ENCODE measurements at places on chromosomes 2 and 18.

- DNase-seq, result peak; percentile 0
These were observed 168.5 kb downstream of the DPP4 start for GRCh38 chr2:161905389-161906046.

- DNase-seq, result peak; percentile 84
These were observed 318.9 kb upstream of the SYT4 start for GRCh38 chr18:43596105-43596712.

DNA sequence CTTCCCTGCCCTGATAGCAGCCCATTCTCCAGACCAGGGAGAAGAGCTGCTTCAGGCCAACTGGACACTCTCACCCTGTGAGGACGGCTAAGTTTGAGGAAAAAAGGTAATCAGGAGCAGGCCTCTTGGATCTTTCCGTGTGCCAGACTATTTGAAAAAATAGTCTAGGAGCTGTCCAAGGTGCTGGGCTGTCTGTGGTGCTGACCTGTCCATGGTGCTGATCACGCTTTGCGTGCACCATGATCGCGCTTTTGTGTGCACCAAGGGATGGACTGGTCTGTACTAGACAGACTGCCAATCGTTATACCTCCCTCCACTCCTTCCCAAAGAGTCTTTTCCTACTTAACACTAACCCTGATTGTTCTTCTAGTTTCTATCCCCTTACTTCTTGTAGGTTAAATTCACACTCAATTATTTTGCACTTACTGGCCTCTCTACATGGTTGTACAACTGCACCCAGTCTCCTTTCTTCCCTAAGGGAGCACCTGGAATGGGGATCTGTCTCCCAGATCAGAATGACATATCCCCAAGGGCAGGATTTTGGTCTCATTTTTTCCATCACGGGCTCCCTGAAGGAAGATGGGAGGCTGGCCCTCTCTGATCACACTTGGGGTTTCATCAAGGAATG, 295.4 kb downstream of the CELF4 start:
- no peak for DNase-seq

DNA sequence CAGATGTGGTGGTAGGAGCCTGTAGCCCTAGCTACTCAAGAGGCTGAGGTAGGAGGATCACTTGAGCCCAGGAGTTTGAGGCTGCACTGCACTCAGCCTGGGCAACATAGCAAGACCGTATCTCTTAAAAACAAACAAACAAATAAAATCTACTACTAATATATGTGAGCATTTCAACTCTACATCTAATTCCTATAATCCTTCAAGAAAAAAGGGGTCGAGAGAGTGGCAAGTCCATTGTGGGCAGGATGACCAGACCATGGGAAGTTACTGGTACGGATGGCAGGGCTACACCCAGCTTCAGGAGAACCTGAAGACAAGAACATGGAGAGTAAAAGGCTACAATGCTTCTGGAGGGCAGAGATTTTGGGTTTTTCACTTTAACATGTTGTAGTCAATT, 24.0 kb downstream of the BUB1 start:
- DNase-seq, result no peak

GRCh38 chr18:77030201-77030600, 102.4 kb downstream of the MBP start:
- no peak for DNase-seq

DNA sequence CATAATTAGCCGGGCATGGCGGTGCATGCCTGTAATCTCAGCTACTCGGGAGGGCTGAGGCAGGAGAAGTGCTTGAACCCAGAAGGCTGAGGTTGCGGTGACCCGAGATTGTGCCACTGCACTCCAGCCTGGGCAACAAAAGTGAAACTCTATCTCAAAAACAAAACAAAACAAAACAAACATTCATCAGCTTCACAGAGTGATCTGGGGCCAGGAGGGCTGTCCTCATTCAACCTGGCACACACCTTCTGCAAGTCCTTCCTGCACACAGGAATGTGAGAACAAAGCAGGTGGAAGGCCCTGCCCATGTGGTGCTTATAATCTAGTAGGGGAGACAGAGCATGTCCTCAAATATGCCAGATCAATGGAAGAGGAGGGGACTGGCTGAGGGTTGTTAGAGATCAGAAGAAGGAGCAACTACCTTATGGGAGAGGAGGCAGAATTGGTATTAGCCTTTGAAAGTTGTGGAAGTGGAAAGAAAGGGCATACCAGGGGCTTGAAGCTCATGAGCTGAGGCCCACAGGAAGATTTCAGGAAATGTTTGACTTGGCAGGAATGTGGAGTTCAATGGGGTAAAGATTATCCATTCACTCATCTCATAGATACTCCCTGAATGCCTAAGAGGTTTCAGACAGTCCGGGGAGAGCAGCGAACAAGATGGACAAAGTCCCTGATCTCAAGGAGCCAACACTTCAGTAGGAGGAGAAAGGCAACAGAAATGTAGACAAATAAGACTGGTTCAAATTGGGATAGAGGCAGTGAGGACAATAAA, 155.3 kb upstream of the SIX3 start:
- no peak for DNase-seq

GRCh38 chr18:54776282-54776977, 51.8 kb upstream of the RAB27B start:
- no peak for DNase-seq

DNA sequence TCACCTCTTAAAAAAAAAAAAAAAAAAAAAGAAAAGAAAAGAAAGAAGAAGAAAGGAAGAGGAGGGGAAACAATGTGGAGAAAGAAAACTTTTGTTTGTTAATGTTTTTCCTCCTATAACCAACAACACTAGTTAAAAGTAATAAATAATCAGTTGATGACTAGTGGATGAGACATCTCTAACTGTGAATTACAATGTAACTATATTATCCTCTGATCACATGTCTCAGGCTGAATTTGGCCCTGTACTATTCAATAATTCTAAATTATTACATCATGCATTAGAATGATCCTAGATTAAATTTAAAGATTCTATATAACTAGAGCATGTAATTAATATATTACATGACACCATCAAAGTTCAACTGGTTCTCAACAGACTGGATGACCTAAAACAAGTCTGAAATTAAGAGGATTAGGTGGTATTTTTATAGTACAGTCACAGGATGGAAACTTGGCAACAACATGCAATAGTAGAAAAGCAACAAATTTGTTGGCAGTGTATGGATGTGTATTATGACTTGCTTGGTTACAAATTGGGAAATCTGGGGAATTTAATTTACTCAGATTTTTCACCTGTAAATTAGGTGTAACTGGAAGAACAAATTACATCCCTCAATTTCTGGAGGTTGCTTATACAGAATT, 269.3 kb upstream of the SETBP1 start:
- no peak for DNase-seq

DNA sequence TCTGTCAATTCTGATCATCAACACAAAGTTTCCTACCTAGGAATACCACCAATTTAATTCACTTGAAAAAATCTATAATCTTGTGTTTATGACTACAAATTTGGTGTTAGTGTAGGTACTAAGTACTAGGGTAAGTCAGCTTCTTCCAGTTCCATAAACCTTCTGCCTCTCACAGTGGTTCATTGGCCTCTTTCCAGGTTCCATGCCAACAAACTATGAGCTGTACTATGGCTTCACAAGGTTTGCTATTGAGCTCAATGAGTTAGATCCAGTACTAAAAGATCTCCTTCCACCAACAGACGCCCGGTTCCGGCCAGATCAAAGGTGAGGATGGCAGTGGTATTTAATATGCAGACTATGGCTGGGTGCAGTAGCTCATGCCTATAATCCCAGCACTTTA, 58.8 kb downstream of the PRKRA start:
- DNase-seq, result no peak

- DNase-seq, result no peak
These were observed 155.1 kb upstream of the LMAN1 start for GRCh38 chr18:59514203-59514602.

DNA sequence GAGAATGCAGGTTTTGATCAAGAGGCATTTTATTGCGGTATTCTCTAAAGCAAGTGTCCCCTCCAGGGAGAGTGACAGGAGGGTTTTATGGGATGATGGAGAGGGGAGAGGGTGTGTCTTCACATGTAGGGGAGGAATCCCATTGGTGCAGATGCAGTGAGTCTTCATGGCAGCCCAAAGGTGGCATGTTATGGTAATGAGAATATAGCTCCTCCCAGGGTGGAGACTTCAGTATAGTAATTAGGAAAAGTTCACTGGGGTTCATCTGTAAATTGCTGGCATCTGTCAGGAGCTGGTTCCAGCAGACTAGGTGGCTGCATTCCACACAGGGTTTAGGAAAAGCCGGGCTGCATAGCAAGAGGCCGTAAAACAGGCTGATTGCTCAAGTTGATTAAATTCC, 230.7 kb upstream of the CCDC68 start:
- DNase-seq, result no peak

- DNase-seq, result peak; percentile 74
These were observed 105.7 kb downstream of the MAP2 start for GRCh38 chr2:209529579-209529978.

DNA sequence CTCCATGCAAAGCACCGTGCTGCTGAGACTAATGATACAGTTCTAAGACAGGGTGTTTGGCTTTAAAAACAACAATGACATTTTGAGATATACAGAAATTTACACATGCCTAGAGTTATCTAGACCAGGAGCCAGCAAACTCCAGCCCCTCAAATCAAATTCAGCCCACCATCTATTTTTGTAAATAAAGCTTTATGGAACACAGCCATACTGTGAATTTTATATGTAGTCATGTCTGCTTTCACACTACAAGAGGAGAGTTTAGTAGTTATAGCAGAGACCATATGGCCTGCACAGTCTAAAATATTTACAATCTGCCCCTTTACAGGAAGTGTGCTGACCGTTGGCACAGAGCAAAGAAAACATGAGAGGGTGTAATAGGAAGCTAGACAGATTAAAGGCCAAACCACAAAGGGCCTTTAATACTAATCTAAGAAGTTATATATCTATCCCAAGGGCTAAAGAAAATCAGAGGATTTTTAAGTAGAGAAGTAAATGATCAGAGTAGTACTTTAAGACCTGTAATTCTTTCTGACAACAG, 39.4 kb downstream of the NBAS start:
- DNase-seq, result no peak

DNA sequence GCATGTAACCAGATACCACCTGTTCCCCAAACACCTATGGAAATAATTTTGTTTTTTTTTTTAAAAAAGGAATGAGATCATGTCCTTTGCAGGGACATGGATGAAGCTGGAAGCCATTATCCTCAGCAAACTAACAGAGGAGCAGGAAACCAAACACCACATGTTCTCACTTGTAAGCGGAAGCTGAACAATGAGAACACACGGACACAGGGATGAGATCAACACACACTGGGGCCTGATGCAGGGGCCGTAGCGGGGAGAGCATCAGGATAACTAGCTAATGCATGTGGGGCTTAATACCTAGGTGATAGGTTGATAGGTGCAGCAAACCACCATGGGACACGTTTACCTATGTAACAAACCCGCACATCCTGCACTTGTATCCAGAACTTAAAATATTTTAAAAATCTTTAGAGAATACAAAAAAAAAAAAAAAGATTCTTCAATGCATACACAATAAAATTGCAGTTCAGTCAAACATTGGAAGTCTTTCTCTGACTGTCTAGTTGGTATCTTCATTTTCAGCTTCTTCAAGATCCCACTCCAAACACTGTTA, 11.6 kb upstream of the CASP10 start:
- DNase-seq, result peak; percentile 2

DNA sequence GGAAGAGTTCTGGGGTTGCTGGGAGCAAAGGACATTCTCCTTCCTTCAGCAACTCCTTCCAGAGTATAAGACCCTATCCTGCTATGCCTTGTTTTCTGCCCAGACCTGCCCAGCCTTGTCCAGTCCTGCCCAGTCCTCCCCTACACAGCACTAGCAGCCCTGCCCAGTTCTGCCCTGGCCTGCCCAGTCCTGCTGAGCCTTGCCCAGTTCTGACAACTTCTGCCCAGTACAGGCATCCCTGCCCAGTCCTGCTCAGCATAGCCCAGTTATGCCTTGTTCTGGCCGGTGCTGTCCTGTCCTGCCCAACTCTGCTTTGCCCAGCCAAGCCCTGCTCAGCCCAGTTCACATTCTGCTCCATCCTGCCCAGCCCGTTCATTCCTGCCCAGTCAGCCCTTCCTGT, 44.9 kb upstream of the ALK start:
- no peak for DNase-seq

DNA sequence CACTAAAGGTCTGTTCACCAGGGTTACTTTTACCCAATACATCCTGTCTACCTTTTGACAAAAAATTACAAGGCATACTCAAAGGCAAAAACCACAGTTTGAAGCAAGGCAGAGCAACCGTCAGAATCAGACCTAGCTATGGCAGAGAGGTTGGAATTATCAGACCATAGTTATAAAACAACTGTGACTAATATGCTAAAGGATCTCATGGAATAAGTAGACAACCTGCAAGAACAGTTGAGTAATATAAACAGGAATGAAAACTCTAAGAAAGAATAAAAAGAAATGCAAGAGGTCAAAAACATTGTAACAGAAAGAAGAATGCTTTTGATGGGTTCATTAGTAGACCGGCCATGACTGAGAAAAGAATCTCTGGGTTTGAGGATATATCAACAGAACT, 318.8 kb upstream of the KCNH7 start:
- no peak for DNase-seq

GRCh38 chr2:232698556-232699091, 1.5 kb downstream of the GIGYF2 start:
- DNase-seq, result no peak

DNA sequence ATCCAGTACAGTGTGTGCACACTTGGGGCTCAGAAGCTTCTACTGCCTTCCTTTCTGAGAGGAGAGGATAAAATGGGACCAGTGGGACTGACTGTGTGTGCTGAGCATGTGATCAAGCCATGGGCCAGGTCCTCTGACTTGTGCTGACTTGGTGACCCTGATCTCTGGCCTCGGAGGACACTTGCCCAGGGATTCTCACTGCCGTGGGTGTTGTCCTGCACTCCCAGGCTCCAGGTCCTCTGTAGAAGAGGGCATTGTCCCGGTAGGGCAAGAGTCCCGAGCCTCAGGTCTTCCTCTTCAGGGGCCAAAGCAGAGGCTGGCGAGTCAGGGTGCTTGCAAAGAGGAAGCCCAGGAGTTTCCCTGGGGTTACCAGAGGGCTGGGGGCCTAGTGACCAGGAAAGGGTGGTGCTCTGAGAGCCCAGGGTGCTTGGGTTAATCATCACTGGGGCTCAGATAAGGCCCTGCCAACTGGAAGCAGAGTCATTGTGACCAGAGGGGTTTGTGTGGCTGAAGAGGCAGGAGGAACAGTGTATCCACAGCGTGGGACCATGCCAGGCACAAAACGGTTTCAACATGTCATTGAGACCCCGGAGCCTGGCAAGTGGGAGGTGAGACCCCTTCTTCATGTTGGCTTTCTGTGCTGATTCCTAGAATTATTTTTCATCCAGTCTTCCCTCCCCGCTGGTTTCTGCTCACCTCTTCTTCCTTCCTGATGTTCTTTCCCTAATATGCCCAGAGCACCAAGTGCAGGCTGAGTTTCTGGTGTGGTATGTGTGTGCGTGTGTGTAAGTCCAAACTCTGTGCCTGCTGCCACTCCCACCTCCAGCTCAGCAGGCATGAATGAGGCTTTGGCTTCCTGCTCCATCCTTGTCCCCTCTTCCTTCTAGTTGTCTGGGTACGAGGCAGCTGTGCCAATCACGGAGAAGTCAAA, at the start of gene GCKR:
TSS of gene GCKR (plus strand) at position 483 of the 931 bp plus-strand sequence. CDS start at position 549, 66 bp downstream.
- DNase-seq, result no peak

DNA sequence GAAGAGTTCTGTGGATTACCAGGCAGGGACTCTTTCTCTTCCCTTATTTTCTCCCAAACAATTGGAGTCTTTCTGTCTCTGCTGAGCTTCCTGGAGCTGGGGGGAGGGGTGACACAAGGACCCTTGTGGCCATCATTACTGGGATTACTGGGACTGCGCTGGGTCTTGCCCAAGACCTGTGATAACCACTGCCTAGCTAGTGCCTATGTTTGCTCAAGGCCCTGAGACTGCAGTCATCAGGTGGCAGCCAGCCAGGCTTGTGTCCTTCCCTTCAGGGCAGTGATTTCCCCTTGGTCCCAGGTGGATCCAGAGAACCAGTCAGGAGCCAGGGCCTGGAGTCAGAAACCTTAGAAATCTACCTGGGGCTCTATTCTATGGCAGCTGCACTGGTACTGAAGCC, 355.6 kb downstream of the PARD3B start:
- peak; percentile 42 for DNase-seq
